ENCODE measurements at places on chromosomes 6 and 20.

DNA sequence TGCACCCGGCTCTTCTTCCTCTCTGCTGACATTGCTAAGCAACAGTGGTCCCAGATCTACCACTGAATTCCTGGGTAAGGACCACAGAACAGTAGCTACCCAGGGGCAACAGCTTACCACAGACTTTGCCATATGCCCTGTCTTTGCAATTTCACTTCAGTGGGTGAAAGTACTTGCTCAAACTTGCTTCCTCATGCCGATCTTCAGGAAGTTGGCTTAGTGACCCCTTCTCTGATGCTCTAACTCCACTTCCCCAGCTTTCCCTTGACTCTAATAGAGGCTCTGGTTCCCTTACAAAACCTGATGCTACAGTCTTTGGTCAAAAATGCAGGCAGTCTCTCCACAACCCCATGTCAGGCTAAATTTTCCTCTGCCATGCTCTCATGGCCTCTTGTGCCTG lies 3.3 kb upstream of the TAAR5 start:
- DNase-seq: no peak

- no peak for DNase-seq
These were observed 3.6 kb downstream of the HLA-DMB start for GRCh38 chr6:32937230-32937633.

- DNase-seq: no peak
These were observed 240.7 kb upstream of the POU3F2 start for GRCh38 chr6:98593676-98594075.

- DNase-seq: no peak
These were observed 346.3 kb upstream of the SULF2 start for GRCh38 chr20:48131581-48131980.
